ENCODE measurements at places on chromosomes 11 and 22.

- DNase-seq = no peak
Observed at GRCh38 chr11:7639643-7640025, 33.7 kb downstream of the CYB5R2 start.

- no peak for DNase-seq
Observed at GRCh38 chr11:42249401-42249800, 789.9 kb upstream of the LRRC4C start.

- no peak for DNase-seq
Observed at GRCh38 chr11:119664063-119664572, 64.9 kb downstream of the NECTIN1 start.

GRCh38 chr11:75720639-75721038, 3.0 kb downstream of the MOGAT2 start:
- DNase-seq = no peak

- DNase-seq = no peak
Observed at GRCh38 chr11:134240592-134240991, 12.6 kb downstream of the THYN1 start.

GRCh38 chr11:123051634-123052033, 10.3 kb downstream of the HSPA8 start:
- DNase-seq = no peak

GRCh38 chr11:94131047-94131717, 2.5 kb downstream of the PANX1 start:
- DNase-seq = no peak

GRCh38 chr11:35260342-35260985, 121.5 kb downstream of the CD44 start:
- DNase-seq = peak; percentile 72

GRCh38 chr22:28903080-28903479, 19.7 kb downstream of the ZNRF3 start:
- DNase-seq = no peak

- peak; percentile 10 for DNase-seq
Observed at GRCh38 chr11:58494101-58494500, 13.8 kb downstream of the OR5B21 start.

GRCh38 chr11:83728281-83728680, 442.1 kb upstream of the CCDC90B start:
- no peak for DNase-seq

DNA sequence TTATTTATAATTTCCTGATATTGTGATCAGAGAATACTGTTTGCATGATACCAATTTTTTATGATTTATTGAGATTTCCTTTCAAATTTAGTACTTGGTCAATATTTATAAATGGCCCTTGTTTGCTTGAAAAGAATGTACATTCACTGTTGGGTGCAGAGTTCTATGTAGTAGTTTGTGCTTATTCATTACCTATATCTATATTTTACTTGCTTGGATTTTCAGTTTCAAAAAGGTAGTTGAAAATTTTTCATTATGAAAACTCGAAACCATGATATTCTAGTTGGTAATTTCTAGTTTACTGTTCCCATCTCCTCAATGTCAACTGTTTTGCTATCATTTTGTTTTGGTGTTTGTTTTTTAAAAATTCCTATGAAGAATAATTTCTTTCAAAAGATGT, 155.7 kb downstream of the AASDHPPT start:
- DNase-seq = no peak

GRCh38 chr11:109076870-109077269, 345.1 kb upstream of the C11orf87 start:
- no peak for DNase-seq

- no peak for DNase-seq
Observed at GRCh38 chr11:93493252-93493897, 49.8 kb downstream of the SMCO4 start.

- DNase-seq = no peak
Observed at GRCh38 chr11:69923196-69923595, 104.0 kb upstream of the FGF3 start.

DNA sequence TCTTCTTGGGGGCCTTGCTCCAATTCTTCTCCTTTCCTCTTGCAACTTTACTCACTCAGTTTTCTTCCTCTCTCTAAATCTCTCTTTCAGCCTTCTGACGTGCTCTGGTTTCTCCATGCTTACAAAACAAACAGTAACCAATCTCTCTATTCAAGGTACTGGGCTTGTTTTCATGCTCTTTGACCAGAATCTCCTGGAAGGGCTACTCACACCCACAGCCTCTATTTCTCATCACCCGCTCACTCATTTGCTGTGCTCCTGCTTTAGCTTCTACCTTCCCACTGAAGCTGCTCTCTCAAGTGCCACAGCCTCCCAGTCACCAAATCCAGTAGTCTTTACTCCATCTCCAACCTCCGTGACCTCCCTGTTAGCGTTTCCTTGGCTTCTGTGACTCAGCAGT, 60.4 kb downstream of the SERGEF start:
- no peak for DNase-seq

GRCh38 chr11:14972581-14973495, 687 bp upstream of the CALCA start:
- DNase-seq = no peak

DNA sequence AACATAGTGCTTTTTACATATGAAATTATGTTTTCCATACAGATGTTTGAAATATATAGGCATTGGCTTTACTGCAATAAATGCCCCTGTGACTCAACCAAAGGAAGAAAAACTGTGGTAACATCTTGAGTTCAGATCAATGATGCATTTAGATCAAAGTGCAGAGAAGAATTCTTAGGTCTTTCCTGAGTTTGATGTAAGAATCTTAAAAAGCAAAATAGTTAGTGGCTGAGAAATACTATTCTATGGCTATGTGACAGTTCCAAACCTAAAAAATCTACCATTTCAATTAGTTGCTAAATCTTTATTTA, 93.7 kb downstream of the SOX6 start:
- DNase-seq = no peak

DNA sequence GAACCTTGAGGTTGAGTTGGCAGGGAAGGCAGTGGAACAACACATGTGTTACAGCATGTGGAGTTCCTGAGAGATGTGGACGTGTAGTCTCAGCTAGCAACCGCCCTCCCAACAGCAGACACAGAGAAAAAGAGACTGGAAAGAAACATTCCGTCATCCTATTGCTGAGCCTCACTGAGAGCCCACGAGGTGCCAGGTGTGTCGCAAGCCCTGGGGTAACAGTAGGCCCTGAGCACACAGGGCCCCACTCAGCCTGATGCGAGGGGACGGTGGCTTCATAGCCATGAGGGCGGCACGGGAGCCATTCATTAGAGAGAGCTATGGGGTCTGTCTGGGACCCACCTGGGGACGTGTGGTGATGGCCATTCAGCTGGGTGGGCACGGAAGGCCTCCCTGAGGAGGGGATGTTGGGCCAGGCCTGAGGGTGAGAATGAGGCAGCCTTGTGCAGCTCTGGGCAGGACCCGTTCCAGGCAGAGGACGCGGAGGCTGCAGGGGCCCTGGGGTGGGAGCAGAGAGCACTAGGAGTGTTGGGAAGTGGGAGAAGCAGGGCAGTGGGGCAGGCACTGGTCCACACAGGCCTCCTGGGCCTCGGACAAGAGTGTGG, 26.2 kb downstream of the MPPED1 start:
- no peak for DNase-seq

DNA sequence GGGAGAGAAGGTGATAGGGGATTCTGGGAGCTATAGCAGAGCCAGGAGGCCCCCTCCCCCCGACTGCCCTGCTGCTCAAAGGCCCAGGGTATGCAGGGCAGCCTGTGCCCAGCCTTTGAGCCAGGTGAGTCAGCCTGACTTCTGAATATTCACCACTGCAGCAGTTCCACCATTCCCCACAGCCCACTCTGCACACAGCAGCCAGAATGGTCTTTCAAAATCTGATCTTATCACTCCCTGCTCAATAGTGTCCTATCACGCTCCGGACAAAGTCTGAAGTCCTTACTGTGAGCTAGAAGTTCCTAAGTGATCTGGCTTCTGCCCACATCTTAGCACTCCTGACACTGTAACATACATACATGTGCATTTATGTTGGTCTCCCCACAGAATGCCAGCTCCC, 111.7 kb downstream of the BUD13 start:
- no peak for DNase-seq

DNA sequence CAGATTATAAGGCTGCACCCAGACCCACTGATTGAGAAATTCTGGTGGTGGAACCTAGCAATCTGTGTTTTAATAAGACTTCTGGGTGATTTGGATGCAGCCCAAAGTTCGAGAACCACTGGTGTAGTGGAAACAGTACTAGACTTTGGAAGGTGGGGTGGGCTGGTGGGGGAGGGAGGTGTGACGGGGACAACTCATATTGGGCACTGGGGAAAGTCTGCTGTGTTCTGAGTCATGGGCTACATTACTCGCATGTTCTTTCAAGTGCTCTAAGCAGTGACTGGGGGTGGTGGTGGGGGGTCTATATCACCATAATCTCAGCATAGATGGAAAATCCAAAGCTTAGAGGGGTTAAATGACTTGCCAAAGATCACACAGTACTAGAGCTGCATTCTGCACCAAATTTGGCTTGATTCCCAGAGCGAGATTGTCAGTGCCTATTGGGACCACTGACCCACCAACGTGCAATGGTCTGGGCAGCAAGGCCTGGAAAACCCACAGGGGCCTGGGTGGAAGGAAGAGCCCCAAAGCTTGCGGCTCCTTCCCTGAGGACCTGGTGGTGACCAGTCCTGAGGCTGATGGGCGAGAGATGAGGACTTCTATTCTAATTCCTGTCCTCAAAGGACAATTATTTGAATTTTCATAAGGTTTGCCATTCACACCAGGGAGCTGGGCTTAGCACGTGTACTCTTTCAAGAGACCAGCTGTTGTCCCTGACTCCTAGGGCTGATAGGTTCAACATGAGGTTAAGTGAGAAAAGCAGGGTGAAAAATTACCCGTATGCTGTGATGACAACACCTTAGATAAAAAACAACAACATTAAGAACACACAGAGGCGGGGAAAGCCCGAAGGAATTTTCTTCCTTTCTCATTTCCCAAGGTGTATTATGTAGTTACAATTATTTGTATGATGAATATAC, 77.5 kb upstream of the NARS2 start:
- DNase-seq = no peak

GRCh38 chr11:313787-314553, at the start of gene IFITM1:
Gene IFITM1, plus strand, starts transcription at chr11:314040. Its CDS starts 131 bp downstream, at chr11:314171.
- DNase-seq = peak; percentile 52

DNA sequence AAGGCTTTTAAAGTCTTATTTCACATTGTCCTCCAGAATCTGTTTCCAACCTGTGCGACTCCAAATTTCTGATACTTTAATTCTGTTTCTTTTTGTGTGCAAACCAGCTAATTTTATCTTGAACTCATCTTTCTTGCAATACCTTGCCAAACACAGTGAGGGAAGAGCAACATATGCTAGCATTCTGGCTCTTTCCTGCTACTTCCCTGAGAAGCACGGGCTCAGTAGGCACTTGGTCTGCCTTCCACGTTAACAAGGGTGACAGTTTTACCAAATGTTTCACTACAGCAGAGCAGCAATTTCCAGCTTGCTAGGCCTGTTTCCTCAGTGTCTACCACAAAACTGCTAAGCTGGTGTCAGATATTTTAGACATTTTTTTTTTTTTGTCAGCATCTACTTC, 405.8 kb downstream of the NTM start:
- no peak for DNase-seq

DNA sequence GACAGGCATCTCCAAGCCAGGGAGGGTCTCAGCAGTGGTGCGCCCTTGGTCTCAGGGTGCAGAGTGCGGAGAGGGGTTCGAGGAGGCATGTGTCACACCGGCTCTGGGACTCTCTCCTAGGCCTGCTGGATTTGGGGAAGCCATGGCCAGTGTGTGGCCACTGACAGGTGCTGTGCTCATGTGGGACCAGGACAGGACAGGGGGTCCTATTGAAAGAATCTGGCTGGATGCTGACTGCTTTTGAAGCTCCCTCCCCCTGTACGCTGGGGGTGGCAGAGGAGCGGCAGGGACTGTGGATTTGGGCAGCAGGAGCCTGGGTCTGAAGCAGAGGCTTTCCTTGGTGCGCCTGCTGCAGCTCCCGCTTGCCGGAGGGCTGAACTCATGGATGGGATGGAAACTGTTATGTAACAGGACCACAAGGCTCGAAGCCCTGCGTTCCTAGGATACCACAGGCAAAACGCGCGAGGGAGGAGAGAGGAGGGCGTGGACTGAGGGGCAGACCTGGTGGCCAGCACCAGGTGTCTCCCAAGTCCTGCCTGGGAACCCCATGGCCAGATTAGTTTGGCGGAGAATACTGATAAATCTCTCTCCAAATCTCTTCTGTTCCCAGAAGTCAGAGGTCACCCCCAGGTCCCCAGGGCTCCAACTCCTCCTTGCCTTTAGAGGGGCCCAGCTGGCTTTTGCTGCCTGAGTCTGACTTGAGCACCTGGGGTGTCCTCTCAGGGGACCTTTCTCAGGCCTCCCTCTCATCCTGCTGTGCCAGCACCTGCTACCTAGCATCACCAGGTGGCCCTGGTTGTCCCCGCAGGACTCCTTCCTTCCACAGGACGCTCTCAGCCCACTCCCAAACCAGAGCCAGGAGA, 13.8 kb upstream of the TEF start:
- DNase-seq = peak; percentile 11

DNA sequence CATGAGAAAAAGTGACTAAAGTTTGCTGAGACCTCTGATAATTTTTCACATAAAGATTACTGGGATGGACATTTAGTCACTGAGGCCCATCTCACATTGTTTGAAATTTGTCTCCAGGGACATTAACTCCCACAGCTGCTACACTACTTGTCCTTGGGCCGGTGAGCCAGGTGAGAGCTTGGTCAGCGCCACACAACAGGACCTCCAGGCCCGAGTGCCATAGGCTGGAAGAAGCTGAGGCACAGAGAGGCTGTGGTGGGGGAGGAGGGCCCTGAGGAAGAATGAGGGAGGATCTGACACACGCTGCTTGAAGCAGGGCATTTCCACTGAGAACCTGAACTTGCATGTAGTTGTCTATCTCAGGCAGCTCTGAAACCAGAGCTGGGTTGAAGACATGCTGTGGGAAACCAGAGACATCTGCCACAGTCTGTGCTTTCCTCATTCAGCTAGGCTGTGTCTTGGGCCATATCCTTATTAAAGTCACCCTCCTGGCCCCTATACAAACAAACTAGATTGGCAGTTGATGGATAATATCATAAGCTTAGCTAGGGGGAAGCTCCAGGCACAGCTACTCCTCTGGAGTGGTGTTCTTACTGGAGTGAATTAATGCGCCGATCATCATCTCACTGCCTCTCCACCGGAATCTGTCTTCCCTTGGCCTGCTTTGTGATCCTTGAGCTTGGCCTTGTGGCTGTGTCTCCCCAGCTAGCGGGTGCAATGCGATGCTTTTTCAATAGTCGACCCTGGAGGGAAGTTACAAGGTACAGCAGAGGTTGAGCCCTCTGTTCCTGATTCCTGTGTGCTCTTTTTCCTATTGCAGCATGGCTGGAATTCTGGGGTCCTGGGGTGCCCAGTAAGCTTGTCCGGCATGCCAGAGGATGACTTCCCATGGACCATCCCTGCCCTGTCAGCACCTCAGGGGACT, 225.3 kb upstream of the B3GAT1 start:
- no peak for DNase-seq

Measured in fibroblast of skin of left quadriceps (primary cell).